ENCODE measurements at places on chromosomes 11 and 22.

- DNase-seq: no peak
These were observed 666 bp downstream of the SLC25A18 start for GRCh38 chr22:17563936-17564391.

GRCh38 chr22:48738204-48738980, 1089.3 kb downstream of the BRD1 start:
- DNase-seq: no peak

DNA sequence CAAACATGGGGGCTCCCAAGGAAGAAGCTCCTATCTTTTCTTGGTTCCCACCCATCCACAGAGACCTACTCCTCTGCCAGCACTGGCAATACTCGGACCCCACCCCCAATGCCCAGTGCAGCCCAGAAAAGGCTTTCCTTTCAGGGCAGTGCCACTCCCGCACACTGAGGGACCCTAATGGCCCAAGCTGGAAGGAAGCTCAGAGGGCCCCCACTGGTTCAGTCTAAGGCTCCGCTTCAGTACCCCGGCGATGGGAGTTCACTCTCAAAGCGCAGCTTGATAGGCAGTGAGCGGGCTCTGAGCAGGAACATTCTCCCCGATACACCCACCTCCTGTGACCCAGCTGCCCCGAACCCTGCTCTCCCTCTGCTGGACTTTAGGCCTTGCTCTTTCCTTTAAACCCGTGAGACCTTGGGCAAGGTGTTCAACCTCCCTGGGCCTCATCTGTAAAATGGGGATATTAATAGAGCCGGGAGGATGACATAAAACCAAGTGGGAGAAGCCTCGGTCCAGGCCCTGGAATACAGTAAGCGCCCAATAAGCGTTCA, 48.4 kb downstream of the CHRDL2 start:
- DNase-seq: no peak

DNA sequence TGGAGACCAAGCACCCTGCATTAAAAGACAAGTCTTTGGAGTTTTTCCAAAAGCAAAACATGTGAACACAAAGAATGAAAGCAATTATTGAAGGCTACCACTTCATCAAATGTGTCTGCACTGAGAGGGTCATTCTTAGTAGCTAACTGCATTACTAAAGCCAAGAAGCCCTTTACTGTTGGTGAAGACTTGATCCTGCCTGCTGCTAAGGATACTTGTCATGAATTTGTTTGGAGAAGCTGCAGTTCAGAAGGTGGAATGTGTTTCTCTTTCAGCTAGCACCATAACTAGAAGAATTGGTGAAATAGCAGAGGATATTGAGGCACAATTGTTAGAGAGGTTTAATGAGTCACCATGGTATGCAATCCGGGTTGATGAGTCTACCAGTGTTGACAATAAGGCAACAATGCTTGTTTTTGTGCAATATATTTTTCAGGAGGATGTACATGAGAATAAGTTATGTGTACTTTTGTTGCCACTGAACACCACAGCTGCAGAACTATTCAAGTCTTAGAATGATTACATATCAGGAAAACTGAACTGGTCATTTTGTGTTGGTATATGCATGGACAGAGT, 457.3 kb upstream of the ISX start:
- no peak for DNase-seq

DNA sequence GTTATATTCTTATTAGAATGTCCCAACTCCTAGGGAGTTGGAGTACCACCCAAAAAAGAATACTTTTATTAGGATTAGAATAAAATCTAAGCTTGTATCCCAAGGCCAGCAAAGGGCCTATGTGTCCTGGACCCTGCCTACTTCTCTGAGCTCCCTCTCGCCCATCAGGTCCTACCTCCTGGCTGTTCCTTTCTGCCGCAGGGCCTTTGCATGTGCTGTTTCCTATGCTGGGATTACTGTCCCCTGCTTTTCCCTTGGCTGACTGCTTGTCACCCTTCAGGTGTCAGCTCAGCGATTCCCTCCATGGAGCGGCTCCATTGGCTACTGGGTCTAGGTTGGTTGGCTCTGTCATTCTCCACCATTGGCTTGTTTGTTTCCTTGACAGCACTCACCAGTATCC, 13.4 kb downstream of the MYO7A start:
- DNase-seq: no peak

DNA sequence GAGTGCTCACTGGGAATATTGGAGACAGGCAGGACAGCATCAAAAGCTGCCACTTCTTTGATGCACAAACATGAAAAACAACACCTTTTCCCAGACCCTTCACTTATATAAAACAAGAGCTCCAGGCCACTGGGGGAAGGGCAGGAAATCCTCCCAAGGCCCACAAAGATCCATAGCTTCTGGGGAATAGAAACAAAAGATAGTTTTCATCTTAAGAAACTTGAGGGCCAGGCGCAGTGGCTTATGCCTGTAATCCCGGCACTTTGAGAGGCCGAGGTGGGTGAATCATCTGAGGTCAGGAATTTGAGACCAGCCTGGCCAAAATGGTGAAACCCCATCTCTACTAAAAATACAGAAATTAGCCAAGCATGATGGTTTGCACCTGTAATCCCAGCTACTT, 15.3 kb downstream of the RTL6 start:
- no peak for DNase-seq

DNA sequence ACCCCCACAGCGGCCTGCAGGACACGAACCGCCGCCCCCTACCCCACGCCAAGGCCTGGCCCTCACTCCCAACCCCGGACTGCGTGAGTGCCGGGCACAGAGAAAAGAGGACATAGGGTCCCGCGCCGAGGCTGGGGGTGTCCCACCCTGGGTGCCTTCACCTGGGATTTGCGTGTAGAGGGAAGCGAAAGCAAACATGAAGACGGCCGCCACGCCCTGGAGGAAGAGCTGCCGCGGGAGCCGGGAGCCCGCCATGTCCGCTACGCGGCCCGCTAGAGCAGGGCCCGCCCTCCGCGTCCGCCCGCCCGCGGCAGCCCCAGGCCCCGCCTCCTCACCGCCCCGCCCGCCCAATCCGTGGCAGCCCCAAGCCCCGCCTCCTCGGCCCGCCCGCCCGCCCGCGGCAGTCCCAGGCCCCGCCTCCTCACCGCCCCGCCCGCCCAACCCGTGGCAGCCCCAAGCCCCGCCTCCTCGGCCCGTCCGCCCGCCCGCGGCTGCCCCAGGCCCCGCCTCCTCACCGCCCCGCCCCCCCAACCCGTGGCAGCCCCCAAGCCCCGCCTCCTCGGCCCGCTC, at the start of gene LMF2:
TSS of gene LMF2 (minus strand) at position 282 of the 570 bp plus-strand sequence. CDS start at position 255, 27 bp downstream.
- DNase-seq: peak; percentile 97

GRCh38 chr11:9313648-9314290, 624 bp downstream of the TMEM41B start:
- DNase-seq: peak; percentile 11

Measured in activated CD4-positive, alpha-beta T cell treated with anti-CD3 and anti-CD28 coated beads for 4 hours (primary cell).